ENCODE measurements at places on chromosomes 1 and 21.

GRCh38 chr1:10761503-10762152, 34.8 kb downstream of the CASZ1 start:
- no peak for DNase-seq

- DNase-seq, result no peak
Measured at GRCh38 chr1:29593601-29594382, 357.5 kb downstream of the PTPRU start.

GRCh38 chr1:78437396-78437795, 53.4 kb upstream of the PTGFR start:
- DNase-seq, result no peak

DNA sequence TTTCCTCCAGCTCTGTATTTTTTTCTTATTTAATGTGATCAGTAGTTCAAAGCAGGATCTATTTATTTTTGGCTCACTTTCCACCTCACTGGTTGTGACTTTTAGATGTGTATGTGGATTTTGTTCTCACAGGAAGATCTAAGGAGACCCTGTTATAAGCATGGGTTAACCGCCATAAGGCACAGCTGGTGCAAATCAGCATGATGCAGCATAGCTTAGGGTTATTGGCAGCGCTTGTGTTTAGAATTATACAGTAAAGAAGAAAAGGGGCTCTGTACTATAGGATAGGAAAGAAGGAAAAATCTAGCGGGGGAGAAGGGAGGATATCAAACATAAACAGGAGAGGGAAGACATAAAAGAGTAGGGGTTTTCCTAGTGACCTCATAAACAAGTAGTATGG, 26.9 kb upstream of the RGL1 start:
- DNase-seq, result no peak

- no peak for DNase-seq
Measured at GRCh38 chr1:183517401-183517800, 45.1 kb downstream of the SMG7 start.

GRCh38 chr1:51962486-51963356, 27.8 kb downstream of the RAB3B start:
- DNase-seq, result no peak

- DNase-seq, result no peak
Measured at GRCh38 chr21:20730441-20730840, 267.8 kb upstream of the NCAM2 start.

DNA sequence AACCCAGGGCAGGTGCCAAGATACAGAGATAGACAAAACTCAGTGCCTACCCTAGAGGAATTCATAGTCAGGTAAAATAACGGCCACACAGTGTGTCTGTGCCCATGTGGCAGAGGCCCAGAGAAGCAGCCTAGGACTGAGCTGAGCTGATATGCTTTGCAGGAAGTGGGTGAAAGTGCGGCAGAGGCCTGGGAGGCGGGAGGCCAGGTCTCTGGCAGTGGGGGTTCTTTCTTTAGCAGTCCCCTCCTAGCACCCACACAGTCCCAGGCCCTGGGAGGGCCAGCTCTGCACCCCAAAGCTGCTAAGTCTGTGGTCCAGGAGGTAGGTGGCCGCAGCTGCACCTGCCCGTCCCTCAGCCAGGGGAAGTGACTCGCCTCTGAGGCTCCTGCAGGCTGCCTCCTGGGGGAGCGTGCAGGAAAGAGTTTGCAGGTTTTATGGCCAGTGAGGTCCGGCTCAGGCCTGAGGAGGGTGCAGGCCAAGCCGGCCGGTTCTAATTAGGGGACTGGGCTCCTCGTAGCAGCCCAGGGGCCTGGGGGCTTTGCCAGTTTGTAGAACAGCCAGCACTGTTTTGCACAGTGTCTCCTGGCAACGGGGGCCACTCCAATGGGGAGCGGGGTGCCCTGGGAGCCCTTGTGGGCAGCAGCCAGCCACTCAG, 107.9 kb downstream of the SPSB1 start:
- DNase-seq, result no peak

- no peak for DNase-seq
Measured at GRCh38 chr1:6448749-6449631, 17.0 kb downstream of the TNFRSF25 start.

Data from activated CD4-positive, alpha-beta T cell treated with anti-CD3 and anti-CD28 coated beads, Interleukin-2, amount 50 U/mL, for 16 hours (primary cell).